Ureter (tissue), 1 donor: ENCODE measurements at places on chromosomes 3 and 15. TPM values are rescaled to one million over a fixed set of nuclear protein-coding genes. Genes with fewer than 3 reads are reported as not detected.

Gene CKMT1A
- 32.8 TPM for total RNA-seq

Gene C3orf33
- total RNA-seq: 5.1 TPM

Gene MYZAP
- 29.3 TPM for total RNA-seq

Gene CLDN16
- total RNA-seq: 1.1 TPM

Gene EDC3
- 40.4 TPM for total RNA-seq

Gene CYP1A1
- total RNA-seq: not detected

Gene TMC3
- total RNA-seq: 1.4 TPM

Gene GBE1
- 28.8 TPM for total RNA-seq

Gene GOLGA6A
- total RNA-seq: not detected

Gene NISCH
- total RNA-seq: 140 TPM

Gene ATP2B2
- not detected for total RNA-seq

Gene PLA2G4E
- 0.34 TPM for total RNA-seq

Gene SLC2A2
- not detected for total RNA-seq

Gene TLNRD1
- total RNA-seq: 15.1 TPM

Gene VGLL3
- 51.7 TPM for total RNA-seq

Gene GADL1
- total RNA-seq: 0.10 TPM
